Skin of body (tissue), 3 donors: ENCODE measurements at places on chromosomes 13 and 19. TPM values are rescaled to one million over a fixed set of nuclear protein-coding genes. Genes with fewer than 3 reads are reported as not detected.

Gene C19orf38
- 3.6 TPM for total RNA-seq

Gene CD177
- 19.0 TPM for total RNA-seq

Gene ELANE
- total RNA-seq: 24.0 TPM

Gene GGN
- not detected for total RNA-seq

Gene FGF14
- total RNA-seq: 1.6 TPM

Gene VSTM1
- total RNA-seq: 1.7 TPM

Gene ASF1B
- total RNA-seq: 3.6 TPM
